ENCODE measurements at places on chromosomes 7 and 10.

DNA sequence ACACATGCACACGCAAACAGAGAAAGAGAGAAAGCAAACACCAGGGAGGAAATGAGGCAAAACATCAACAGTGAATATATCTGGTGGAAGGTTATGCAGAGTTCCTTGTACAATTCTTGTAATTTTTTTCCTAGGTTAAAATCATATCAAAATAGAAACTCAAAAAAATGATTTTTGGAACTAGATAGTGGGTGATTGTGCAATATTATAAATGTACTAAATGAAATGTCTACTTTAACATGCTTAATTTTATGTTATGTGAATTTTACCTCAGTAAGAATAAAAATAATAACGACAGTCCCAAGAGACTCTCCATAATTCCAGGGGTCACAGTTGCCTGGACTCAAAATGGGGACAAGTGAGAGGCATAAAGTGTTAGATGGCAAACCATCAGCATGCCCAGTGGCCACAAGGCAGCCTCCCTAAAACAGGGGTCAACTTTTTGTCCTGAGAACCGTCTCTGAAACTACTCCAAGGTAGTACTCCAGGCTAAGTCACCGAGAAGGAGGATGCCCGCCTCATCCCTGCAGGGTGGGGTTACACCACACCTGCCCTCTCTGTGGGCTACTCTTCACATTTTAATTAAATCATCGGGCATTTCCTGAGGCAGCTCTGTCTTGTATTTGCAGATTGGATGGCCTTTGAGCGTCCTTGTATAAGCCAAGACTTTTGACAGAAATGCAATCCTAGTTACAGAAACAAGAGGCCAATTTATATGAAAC lies 267.7 kb downstream of the ELMO1 start:
- no peak for DNase-seq

- DNase-seq: no peak
These were observed 25.7 kb downstream of the CHST3 start for GRCh38 chr10:71989661-71990454.

DNA sequence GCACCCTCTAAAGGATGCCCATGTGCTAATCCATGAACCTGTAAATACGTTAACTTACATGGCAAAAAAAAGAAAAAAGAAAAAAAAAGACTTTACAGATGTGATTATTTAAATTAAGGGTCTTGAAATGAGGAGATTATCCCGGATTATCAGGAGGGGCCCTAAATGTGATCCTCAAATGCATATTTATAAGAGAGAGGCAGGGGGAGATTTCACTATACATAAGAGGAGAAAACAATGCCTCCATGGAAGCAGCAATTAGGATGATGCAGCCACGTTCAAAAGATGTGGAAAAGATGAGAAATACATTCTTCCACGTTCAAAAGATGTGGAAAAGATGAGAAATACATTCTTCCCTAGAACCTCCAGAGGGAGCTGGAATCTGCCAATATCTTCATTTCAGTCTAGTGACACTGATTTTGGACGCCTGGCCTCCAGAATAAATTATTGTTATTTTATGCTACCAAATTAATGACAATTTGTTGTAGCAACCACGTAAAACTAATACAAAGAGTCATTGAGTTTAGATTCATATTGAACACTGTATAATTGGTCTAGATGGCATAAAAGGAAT lies 328.4 kb upstream of the GNAI1 start:
- DNase-seq: peak; percentile 38

- no peak for DNase-seq
These were observed 207.0 kb upstream of the PRKCQ start for GRCh38 chr10:6787091-6787490.

- DNase-seq: peak; percentile 92
These were observed 1.3 kb upstream of the CDK14 start for GRCh38 chr7:90594751-90595317.

DNA sequence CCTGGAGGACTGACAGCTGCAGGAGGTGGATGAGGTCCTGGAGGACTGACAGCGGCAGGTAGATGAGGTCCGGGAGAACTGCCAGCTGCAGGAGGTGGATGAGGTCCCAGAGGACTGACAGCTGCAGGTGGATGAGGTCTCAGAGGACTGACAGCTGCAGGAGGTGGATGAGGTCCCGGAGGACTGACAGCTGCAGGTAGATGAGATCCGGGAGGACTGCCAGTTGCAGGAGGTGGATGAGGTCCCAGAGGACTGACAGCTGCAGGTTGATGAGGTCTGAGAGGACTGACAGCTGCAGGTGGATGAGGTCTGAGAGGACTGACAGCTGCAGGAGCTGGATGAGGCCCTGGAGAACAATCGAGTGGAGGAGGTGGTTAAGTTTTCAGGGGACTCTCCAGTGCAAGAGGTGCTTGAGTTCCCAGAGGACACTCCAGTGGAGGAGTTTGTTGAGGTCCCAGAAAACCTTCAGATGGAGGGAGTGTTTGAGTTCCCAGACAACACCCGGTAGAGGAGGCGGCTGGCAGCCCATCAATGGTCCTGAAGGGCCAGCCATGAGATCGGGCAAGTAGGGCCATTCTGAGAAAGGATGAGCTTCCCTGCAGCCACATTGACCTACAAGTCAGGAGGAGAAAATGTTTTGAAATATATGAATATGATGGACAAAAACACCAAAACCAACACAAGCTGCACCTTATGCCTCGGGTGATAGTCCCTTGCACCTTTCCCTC lies 4.7 kb upstream of the EIF5AL1 start:
- no peak for DNase-seq

DNA sequence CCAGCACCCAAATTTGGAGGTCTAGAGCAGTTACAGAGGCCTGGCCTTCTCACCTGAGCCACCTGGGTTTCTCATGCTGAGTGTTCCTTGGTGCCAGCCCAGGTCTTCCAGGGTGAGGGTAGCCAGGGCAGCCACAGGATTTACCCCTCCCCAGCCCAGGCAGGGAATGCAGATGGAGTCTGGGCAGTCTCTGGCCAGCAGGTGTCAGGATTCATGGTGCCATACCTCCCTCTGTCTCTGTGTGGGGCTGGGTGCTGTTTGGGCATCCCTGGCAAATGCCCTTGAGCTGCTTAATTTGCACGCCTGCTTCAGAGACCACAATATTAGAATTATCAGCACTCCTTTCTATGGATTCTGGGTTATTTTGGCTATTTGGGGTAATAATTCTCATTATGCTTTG lies 246.7 kb downstream of the GFRA1 start:
- DNase-seq: no peak

DNA sequence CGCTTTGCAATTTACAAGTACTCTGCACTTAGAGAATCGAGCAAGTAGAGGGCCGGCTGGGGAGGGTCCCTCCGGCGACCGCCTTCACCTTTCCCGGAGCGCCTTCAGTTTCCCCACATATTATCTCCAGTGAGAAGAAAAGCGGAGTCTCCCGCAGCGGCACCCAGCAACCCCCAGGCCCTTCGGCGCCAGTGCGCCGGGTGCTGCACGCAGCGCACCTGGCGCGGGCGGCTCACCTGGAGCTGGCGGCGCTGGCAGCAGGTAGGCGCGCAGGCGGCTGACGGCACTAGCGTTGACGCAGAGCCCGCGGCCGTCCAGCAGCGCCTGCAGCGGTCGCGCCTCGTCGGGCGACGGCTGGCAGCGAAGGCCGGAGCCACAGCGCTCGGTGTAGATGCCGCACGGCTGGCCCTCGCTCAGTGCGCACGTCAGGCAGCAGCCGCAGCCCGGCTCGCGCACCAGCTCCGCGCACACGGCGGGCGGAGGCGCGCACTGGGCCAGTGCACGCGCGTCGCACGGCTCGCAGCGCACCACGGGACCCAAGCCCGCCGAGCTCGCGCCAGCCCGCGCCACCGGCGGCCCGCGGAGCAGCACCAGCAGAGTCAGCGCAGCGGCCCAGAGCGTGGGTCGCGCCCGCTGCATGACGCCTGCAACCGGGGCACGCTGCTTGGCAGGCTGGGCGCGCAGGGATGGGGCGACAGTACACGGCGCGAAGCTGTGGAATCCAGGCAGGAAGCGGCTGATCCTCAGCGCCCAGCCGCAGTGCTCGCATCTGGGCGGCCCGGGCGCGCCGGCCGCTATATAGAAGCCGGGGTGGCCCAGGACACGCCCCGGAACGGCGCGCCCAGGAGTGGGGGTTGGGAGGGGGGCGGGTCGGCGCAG lies at the start of gene IGFBP3:
IGFBP3 (minus strand) TSS at position 771 of the 879 bp plus-strand sequence; CDS start at position 639, 132 bp downstream.
- peak; percentile 69 for DNase-seq

DNA sequence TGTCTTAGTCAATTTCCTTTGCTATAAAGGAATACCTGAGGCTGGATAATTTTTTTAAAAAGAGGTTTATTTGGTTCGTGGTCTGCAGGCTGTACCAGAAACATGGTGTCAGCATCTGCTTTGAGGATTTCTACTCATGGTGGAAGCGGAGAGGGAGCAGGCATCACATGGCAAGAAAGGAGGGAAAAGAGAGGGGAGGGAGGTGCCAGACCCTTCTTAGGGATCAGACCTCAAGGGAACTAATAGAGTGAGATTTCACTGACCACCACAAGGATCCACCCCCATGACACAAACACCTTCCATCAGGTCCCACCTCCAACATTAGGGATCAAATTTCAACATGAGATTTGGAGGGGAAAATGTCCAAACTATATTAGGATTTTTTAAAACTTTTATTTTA lies 27.0 kb upstream of the AKR1B10 start:
- DNase-seq: no peak

DNA sequence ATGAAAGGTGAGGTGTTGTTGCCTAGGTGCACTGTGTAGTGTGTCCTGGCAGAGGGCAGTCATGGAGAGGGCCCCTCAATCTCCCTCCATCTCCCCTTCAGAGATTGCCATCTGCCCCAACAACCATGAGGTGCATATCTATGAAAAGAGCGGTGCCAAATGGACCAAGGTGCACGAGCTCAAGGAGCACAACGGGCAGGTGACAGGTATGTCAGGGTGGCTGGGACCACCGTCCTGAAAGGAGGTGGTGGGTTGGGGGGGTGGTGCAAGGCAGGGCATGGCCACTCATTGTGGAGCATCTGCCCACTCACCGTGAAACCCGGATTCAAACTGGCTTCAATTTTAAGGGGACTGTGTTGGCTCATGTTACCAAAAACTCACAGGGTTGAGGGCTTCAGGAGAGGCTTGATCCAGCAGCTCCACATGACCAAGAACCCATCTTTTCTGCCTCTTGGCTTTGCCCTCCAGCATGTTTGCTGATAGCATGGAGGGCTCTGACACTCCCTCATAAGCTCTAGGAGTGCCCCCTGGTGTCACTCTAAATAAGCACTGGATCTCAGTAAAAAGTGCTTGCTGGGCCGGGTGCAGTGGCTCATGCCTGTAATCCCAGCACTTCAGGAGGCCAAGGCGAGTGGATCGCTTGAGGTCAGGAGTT lies 12.2 kb downstream of the ARPC1B start:
- DNase-seq: peak; percentile 40

DNA sequence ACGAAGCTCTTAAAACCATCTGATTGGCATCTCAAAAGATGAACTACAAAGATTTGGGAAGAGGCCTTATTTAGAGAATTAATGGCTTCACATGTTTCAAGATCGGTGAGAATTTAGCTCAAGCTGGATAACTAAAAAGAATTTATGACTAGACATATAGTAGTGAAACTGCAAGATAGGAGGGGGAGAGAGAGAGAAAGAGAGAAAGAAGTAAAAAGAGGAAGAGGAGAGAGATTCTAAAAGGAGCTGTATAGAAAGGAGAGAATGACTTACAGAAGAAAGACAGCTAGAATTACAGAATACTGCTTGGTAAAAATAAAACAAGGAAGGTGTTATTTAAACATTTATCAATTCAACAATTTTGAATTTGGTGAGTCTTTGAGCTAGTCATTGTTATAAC lies 592.3 kb downstream of the SH2D4B start:
- DNase-seq: no peak

Data from fibroblast of skin of right quadriceps (primary cell).